ENCODE measurements at places on chromosomes 6 and 20. TPM values are rescaled to one million over a fixed set of nuclear protein-coding genes. Genes with fewer than 3 reads are reported as not detected.

PFDN4 gene
- 49.4 TPM for total RNA-seq

SNAI1 gene
- 0.75 TPM for total RNA-seq

DNA sequence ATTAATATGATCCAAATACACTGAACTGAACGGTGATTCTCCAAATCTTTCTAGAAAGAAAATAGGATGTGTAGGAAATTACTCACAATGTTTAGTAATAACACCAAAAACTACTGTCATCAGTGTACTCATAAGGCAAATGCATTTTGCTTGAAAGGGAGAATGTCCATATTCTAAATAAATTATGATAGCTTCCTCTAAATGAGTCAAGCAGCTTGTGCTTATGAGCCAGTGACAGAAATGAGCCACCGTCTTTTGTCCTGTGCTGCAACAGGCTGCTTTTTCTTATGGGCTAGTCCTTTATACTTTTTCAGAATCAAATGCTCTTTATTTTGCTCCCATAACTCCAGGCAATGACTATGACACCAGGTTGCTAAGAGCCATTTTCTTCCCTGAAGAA lies 4.5 kb upstream of the ZNF451 start:
- DNase-seq: no peak

SGK2 gene
- total RNA-seq: 3.6 TPM

ZNF318 gene
- total RNA-seq: 8.0 TPM

DNA sequence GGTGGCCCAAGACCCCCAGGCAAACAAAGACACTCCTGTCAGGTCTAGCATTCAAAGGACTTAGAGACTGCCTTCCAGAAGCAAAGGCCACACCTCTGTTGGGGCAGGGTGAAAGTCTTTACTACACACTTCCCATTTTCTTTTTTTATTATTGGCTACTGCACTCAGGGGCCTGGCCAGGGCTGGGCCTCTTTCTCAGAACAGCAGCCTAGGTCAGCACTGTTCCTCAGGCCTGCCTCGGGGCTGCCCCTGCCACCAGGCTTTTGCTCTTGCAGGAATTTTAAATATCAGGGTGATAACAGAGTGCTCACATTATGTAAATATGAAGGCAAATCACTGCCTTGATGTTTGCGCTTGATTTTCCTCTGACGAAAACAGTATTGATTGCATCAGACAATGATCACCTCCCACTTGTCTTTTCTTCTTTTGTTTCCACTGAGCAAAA lies 18.5 kb downstream of the GSTA4 start:
- no peak for DNase-seq

DNA sequence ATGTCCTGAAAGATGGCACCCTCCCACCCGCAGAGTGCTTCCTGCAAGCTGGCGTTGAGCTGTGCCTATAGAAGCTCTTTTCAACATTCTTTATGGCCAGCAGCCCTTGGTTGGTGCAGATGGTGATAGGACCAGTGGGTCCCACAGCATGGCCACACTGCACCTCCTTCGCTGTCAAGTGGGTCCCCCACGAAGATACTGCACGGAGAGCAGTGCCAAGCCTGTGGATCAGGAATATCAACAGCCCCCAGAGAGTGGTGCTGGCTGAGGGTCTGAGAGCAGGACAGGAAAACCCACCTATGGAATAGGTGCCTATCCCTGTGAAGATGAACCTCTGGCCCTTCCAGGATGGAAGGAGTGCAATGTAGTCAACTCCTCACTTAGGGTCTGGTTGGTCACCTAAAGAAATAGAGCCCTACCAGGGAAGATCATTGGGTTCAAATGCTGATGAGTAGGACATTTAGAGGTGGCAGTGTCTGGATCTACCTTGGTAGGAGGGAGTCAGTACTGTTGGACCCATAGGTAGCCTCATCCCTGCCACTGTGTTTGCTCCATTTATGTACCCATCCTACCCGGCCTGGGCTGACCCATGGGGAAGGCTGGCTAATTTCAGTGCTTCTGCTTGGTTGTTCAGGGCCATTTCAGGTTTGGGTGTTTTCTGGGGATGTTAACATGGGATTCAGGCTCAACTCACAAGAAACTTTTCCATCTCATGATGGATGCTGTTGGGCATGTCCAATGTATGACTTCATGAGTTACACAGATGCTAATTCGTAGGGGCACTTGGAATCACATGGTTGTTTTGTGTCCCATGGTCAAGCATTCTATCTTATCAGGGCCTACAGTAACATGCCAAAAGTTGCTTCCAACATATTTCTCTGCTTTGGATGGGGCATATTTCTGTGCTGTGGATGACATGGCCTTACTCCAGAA lies 33.4 kb upstream of the MICB start:
- DNase-seq: no peak

- no peak for DNase-seq
These were observed 40.7 kb upstream of the UBR2 start for GRCh38 chr6:42522942-42523814.

ELOVL2 gene
- total RNA-seq: 0.06 TPM

TUBB1 gene
- total RNA-seq: not detected

GRCh38 chr6:79070206-79070825 lies 7.7 kb downstream of the PHIP start:
- no peak for DNase-seq

- DNase-seq: no peak
These were observed 37.0 kb upstream of the MAS1 start for GRCh38 chr6:159853754-159854153.

- no peak for DNase-seq
These were observed 43.5 kb downstream of the HFE start for GRCh38 chr6:26130581-26131249.

- DNase-seq: no peak
These were observed 59.9 kb upstream of the TMEM30A start for GRCh38 chr6:75344455-75344854.

GRCh38 chr6:56932910-56933477 lies 21.9 kb upstream of the BEND6 start:
- DNase-seq: no peak

GRCh38 chr20:47174456-47175243 lies 181.8 kb downstream of the ZMYND8 start:
- no peak for DNase-seq

GRCh38 chr6:99446076-99446475 lies 21.0 kb upstream of the PNISR start:
- no peak for DNase-seq

DDX43 gene
- 1.5 TPM for total RNA-seq

- no peak for DNase-seq
These were observed 92.4 kb downstream of the SCML4 start for GRCh38 chr6:107731422-107732319.

DNA sequence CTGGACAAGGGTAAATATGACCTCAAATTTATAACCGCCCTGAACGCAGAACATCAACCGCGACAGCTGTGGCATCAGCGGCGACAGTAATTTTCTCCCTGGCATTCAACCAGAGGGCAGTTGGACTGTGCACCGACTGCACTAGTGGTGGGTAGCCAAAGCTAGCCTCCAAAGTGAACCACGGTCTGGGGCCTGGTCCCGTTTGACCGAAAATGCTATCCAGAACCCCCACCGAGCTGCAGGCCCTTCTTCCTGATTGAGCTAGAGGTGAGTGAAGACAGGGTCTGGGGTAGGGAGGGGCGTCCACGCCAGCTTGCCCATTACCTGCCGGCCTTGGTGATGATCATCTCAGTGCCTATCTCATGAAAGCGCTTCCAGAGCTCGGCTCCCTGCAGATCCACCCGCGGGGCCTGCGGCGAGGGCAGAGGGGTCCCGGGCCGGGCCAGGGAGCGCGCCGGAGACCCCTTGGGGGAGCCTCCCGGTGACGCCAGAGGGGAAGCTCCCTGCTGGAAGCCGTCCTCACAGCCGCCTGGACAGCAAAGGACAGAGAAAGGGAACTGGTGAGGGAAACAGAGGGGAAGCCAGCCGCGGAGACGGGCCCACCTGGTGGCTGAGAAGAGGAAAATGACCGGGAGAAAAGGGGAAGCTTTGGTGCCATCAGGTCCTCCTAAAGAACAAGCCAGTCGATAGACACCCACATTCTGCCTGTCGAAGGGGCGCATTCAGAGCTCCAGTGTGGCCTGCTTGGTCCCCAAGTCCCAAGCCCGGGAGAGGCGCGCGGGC lies 2.0 kb downstream of the TBX18 start:
- DNase-seq: no peak

DNA sequence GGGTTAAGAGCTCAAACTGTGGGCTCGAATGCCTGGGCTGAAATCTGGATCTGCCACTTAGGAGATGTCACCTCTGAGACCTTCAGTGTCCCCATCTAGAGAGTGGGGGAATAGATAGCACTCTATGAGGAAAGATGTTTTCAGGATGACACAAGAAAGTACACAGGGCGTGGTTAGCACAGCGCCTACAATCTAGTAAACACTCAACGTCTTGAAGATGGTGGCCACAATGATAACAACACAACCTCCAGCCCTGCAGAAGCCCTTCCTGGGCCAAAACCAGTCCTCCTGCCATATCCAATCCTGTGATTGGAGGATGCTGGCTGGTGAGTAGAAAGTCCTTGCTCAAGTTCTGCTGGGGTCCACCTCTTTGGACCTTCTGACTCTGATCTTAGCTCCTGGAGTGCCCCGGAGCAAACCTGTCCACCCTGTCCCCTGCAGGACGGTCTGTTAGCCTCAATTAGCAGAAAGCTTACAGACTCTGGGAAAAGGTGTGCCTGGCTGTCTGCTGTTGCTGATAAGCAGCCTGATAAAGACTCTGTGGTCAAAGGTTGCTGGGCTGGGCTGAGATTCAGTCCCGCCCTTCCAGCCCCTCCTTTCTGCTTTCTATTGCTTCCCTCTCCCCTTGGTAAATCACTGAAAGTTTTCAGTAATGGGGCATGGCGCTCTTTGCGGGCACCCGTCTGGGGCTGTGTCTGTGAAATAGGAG lies 8.2 kb downstream of the EDN3 start:
- DNase-seq: no peak

DNA sequence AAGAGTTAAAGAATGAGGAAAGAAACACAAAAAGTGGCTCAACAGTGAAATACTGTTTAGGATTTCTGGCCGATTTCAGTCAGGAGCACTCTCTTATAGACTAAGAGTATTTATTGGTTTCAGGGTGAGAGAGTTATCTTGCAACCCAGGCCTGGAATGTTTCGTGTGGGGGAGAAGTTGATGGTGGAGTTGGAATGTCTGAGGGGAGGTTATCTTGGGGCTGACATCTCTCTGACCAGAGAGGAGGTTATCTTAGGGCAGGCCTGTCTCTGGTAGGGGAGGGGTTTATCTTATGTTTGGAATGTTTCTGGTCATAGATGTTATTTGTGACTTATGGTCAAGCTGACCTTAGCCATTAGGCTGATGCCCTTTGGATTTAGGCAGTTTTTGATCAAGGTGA lies 80.3 kb downstream of the HTR1B start:
- DNase-seq: no peak

DNA sequence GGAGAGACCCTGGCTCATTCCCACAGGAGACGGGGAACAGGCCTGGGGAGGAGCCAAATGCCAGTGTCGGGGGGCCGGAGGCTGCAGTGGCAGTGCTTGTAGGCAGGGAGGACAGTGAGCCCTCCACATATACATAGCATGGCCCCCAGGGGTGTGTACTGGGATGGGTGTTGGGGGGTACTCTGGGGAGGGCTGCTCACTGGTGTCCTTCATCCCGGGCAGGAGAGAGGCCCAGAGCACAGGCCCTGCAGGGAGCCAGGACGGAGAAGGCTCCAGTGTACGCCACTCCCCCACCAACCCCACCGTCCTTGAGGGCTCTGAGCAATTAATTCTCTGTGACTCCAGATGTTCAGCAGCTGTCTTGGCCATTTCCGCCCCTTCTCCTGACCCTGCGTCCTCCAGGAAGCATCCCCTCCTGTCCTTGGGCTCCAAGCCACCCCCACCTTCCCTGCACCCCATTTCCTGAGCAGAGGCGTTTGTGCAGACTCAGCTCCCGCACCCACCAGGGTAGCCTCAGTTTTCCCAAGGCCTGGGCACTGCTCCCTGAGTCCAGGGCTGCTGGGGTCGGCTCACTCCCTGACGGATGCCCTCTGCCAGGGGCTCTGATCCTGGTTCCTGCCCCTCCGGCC lies 3.4 kb upstream of the ABHD16B start:
- no peak for DNase-seq

GRCh38 chr6:87154641-87154992 lies 748 bp upstream of the ZNF292 start:
- no peak for DNase-seq

RGS17 gene
- 1.8 TPM for total RNA-seq

- DNase-seq: no peak
These were observed 216.1 kb downstream of the QKI start for GRCh38 chr6:163630572-163630971.
